IMR-90 (cell line): ENCODE measurements at places on chromosomes 7 and 10.

DNA sequence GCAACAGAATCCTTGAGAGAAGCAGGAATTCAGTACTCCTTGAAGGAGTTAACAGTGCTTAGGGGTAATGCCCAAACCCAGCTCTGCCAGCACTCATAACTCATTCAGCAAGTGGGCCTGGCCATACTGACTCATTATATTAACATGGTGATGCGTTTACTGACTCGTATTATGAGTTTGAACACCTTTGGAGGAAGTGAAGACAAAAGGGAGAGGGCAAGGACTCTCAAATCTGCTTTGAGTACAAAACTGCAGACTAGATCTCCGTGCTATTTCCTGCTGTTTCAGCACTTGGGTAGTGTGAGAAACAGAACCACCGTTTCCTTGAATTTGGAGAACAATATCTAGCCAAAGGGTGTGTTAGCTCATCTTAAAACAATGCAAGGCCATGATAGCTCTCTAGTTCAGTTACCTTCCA is 30.8 kb downstream of the SLC16A9 start:
- DNase-seq: no peak

- no peak for DNase-seq
Observed at GRCh38 chr10:82625512-82626189, 750.7 kb downstream of the NRG3 start.

GRCh38 chr10:96639899-96640298 is 53.1 kb upstream of the TM9SF3 start:
- DNase-seq: no peak

- no peak for DNase-seq
Observed at GRCh38 chr7:47962262-47962661, 14.0 kb upstream of the PKD1L1 start.

- no peak for DNase-seq
Observed at GRCh38 chr7:3367261-3367660, 66.2 kb downstream of the SDK1 start.

DNA sequence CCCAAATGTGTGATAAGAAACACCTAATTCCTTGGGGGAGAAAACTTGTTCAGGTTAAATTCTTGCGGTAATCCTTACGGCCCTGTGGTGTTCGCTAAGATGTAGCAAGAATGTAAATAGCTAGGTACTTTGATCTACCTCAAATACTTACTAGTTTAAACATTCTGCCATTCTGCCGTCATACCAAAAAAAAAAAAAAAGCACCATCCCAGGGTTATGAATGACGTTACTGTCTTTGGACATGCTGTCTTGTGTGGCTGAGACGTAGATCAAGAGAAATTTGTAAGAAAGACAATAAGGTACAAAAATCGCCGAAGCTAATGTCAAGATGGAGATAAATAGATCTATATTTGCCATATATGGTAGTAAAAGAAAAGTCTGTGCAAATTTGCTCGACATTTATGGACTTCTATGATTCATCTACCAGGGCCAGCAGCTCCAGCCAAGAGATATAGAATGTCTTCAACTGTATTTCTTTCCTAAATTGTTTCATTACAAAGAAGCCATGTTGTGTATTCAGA is 195.6 kb downstream of the CUX1 start:
- peak; percentile 84 for DNase-seq

DNA sequence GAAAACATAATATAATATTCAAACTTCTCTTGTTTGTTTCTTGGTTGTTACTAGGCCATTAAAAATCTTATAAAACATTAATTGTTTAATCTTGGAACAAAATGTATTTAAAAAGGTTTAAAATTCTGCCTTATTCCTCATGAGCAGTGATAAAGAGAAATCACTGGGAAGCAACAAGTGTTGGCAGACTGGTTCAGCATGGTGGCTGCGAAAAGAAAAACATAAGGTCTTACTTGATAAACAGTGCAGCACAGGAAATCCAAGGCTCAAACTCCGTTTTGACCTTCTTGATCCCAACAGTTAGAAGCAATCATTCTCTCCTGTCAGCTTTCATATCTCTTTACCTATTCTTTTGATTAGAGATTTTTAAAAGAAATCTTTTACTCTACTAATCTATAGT is 530.8 kb downstream of the CNTNAP2 start:
- DNase-seq: no peak

DNA sequence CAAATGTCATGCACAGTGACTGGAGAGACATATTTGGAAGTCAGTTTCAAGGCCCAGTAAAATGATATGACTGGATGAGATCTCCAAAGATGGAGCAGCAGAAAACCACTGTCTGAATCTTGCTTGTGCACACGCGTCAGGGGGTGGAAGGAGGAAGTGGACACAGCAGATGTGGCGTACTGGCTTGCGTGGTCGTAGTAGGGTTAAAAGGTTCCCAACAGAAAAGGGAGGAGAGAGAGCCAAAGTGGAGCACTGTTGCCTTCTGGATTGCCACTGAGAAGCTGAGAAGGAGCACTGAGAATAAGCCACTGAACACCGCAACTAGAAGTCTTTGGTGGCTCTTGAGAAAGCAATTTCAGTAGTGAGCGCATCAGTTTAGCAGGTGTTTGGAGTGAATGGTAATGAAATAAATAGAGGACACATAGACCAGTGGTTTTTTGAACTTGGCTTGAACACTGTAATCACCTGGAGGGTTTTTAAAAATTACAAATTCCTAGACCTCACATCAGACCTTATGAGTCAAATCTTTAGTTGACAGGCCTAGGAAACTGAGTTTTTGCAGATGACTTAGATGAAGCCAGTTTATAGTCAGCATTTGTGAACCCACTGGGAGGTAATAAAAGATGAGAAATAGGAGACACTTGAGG is 227.3 kb downstream of the PTEN start:
- DNase-seq: no peak

DNA sequence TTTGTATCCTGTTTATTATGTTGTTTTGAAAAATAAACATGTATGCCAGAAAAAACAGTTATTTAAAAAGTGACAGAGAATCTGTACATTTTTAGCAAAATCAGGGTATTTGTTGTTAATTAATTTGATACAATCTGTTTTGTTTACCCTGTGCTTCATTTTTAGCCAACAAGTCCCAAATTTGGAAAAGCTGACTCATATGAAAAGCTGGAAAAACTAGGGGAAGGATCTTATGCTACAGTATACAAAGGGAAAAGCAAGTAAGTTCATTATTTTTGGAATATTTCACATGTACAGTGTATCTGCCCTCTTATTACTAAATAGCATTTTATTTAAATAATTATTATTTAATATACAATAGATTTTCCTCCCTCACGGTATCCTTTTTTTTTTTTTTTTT is 151.4 kb downstream of the CDK14 start:
- DNase-seq: no peak

- no peak for DNase-seq
Observed at GRCh38 chr7:138317044-138317596, 142.9 kb upstream of the TRIM24 start.
